GM23248 (cell line): ENCODE measurements at places on chromosomes 11 and 22. TPM values are rescaled to one million over a fixed set of nuclear protein-coding genes. Genes with fewer than 3 reads are reported as not detected.

Gene RCOR2
- 0.89 and 1.8 TPM in 2 replicates for total RNA-seq

Gene CATSPERZ
- not detected in 2 replicates for total RNA-seq

Gene BAIAP2L2
- 12.6 and 24.3 TPM in 2 replicates for total RNA-seq

Gene CDC42EP2
- 32.1 and 32.6 TPM in 2 replicates for total RNA-seq

Gene TMEM191C
- total RNA-seq: 0.32 TPM in 1 of 2 replicates, not detected in the other

Gene TPH1
- not detected in 2 replicates for total RNA-seq

Gene ROBO4
- total RNA-seq: 0.51 and 1.3 TPM in 2 replicates

Gene OR8A1
- not detected in 2 replicates for total RNA-seq

Gene B4GALNT4
- total RNA-seq: 16.5 and 24.7 TPM in 2 replicates

Gene WNT11
- total RNA-seq: 0.63 TPM in 1 of 2 replicates, not detected in the other

Gene SAA2
- total RNA-seq: not detected in 2 replicates

GRCh38 chr11:35088226-35088625 lies 50.7 kb upstream of the CD44 start:
- no peak overlapping the region; the same call in 1 of the 2 replicates for H3K27ac ChIP-seq
- peak; percentile 20 for DNase-seq
- no peaks in the 10 kb centered on the region for H3K36me3 ChIP-seq
- H3K27me3 ChIP-seq: no peaks in the 10 kb centered on the region
- H3K4me3 ChIP-seq: no peak overlapping the region
- H3K4me1 ChIP-seq: peaks cover 25% of the 10 kb centered on the region

DNA sequence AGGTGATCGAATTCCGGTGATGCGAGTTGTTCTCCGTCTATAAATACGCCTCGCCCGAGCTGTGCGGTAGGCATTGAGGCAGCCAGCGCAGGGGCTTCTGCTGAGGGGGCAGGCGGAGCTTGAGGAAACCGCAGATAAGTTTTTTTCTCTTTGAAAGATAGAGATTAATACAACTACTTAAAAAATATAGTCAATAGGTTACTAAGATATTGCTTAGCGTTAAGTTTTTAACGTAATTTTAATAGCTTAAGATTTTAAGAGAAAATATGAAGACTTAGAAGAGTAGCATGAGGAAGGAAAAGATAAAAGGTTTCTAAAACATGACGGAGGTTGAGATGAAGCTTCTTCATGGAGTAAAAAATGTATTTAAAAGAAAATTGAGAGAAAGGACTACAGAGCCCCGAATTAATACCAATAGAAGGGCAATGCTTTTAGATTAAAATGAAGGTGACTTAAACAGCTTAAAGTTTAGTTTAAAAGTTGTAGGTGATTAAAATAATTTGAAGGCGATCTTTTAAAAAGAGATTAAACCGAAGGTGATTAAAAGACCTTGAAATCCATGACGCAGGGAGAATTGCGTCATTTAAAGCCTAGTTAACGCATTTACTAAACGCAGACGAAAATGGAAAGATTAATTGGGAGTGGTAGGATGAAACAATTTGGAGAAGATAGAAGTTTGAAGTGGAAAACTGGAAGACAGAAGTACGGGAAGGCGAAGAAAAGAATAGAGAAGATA lies at the start of gene MALAT1:
TSS of gene MALAT1 (plus strand) at position 69 of the 736 bp plus-strand sequence.
- H3K4me3 ChIP-seq: peak within 1 kb of the TSS; percentile 98
- peak; percentile 97 for DNase-seq
- H3K36me3 ChIP-seq: peaks cover 51% of the 10 kb centered on the region

- H3K27ac ChIP-seq: no peak overlapping the region
- H3K36me3 ChIP-seq: no peaks in the 10 kb centered on the region
- no peak overlapping the region for H3K4me3 ChIP-seq
- no peaks in the 10 kb centered on the region for H3K27me3 ChIP-seq
Observed at GRCh38 chr11:62980133-62980760, 4.5 kb downstream of the SLC22A6 start.

GRCh38 chr11:31110830-31111229 lies 258.7 kb downstream of the DCDC1 start:
- no peak overlapping the region for H3K27ac ChIP-seq
- no peaks in the 10 kb centered on the region for H3K4me1 ChIP-seq
- DNase-seq: no peak
- no peak overlapping the region for H3K4me3 ChIP-seq
- no peaks in the 10 kb centered on the region for H3K36me3 ChIP-seq
- H3K27me3 ChIP-seq: no peaks in the 10 kb centered on the region

- no peaks in the 10 kb centered on the region for H3K4me1 ChIP-seq
- no peak for DNase-seq
- no peak overlapping the region for H3K4me3 ChIP-seq
- H3K36me3 ChIP-seq: no peaks in the 10 kb centered on the region
Observed at GRCh38 chr11:101043940-101044339, 85.7 kb downstream of the PGR start.

DNA sequence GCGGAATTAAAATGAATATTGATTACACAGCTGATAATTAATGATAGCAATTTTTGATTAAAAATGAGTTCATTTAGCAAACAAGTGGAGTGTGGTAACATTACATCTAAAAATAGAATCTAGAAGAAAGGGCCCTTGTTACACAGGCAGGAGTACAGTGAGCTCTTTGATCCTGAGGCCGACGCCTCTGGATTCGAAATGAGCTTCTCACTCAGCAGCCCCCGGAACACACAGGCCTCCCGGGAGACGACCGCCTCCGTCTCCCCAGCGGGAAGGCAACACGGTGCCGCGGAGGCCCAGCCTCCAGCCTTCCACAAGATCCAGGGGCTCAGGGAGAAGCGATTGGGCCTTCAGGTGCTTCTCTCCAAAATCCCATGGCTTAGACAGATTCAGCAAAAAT lies 379.1 kb downstream of the BRD1 start:
- no peaks in the 10 kb centered on the region for H3K4me1 ChIP-seq
- DNase-seq: no peak
- H3K36me3 ChIP-seq: no peaks in the 10 kb centered on the region

- H3K27ac ChIP-seq: no peak overlapping the region
- H3K27me3 ChIP-seq: 0 out of 2 replicates have a peak, but pooled peaks cover 3% of the 10 kb centered on the region
- no peak for DNase-seq
- no peaks in the 10 kb centered on the region for H3K36me3 ChIP-seq
- H3K4me1 ChIP-seq: no peaks in the 10 kb centered on the region
- no peak overlapping the region for H3K4me3 ChIP-seq
Observed at GRCh38 chr11:114820621-114821020, 142.3 kb downstream of the NXPE2 start.

DNA sequence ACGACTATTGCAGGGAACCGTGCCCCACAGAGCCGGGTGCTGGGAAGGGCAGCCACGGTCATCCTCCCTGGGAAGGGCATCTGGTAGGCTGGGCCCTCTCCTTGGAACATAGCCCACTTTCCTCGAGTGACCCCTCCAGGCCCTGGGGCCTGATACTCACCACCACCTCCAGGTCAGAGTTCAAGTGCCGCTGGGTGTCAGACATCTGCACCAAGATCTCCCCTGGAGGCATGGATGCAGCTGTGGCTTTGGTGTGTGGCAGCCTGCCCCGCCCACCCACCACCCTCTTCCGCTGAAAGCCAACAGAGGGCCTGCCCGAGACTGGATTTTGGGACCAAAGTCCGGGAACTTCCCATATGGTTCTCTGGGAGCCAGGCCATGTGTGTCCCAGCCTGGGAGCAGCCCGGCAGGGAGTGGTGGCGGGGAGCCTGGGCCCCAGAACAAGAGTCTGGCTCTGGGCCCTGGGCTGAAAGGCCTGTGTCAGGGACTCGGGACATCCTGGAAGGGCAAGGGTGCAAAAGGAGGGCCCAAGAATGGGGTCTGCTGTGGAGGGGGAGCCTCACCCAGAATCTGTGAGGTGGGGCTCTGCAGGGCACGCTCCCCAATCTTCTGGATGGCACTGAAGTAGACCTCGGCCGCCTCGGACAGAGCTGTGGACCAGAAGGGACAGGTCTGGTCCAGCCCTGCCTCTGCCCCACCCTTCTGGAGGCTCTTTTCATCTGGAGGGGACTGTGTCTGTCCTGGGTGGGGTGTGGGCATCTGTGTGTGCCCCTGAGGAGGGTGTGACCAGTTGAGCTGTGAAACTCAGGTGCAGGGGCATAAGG lies 2.6 kb downstream of the BAIAP2L2 start:
- H3K27me3 ChIP-seq: no peaks in the 10 kb centered on the region
- DNase-seq: peak; percentile 30
- no peak overlapping the region for H3K4me3 ChIP-seq

DNA sequence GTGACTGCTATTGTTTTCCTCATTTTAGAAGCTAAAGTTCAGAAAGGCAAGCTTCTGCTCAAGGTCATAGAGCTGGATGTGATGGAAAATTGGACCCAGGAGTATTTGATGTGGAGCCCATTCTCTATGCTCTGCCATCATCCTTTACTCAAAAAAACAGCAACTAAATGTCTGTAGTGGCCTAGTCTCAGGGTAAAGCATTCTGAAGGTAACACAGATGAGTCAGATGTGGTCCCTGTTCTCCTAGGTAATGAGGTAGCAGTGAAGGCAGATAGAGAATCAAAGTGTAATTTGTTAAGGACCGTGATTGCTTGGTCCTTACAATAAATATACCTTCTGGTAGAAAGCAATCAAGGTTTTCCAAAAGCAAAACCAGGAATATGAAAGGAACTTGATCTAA lies 84.4 kb upstream of the SPON1 start:
- no peak for DNase-seq
- no peaks in the 10 kb centered on the region; the same call in 1 of the 2 replicates for H3K27me3 ChIP-seq
- H3K4me1 ChIP-seq: no peaks in the 10 kb centered on the region

DNA sequence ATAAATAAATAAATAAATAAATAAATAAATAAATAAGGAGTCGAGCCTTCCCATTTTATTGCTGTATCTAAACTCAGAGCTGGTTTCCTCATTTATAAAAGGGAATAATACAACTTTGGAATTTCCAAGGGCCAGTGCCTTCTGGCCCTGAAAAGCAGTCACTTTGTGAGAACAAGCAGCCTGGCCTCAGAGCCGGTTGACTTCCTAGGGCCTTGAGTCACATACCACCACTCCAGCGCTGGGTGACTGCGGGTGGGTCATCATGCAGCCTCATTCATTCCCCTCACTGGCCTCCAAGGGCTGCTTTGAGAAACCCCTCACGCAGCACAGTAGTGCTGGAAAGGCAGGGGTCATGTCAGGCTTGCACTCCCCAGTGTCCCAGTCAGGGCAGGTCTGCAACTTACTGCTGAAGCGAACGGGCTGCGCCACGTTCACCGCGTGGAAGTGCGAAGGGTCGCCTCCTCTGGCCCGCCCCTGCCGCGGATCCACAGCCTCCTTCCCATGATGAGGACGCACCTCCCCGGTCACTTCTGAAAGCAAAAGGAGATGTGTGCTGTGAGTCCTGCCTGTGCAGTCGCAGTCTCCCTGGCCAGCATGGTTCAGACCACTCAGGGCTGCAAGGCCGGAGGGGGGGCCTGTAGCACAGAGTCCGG lies 54.4 kb downstream of the DGCR2 start:
- H3K4me3 ChIP-seq: no peak overlapping the region
- H3K36me3 ChIP-seq: no peaks in the 10 kb centered on the region
- no peaks in the 10 kb centered on the region for H3K27me3 ChIP-seq
- no peak overlapping the region for H3K27ac ChIP-seq

DNA sequence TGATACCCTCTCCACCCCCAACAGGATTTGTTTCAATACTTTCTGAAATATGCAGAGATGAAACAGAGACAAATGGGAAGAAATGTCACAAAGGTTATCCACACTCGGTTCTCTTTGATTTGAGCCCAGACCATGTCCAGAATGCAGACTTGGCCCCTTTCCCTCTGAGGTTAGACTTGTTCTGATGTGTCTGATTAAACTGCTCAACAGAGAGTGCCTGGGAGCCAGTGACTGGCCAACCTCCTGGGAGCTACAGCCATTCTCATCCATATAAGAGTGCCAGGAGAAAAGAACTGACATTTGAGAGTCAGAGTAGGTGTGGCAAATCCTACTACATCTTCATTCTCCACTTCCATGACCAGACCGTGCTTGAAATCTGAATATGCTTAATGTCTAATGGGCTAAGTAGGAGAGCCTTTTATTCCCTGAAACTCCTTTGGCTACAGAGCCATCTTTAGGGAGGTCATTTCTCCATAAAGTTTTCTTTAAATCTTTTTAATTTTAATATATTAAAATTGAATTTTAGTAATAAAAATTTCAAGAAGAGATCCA lies 201.4 kb downstream of the BLID start:
- no peaks in the 10 kb centered on the region for H3K36me3 ChIP-seq
- H3K4me1 ChIP-seq: peaks cover 15% of the 10 kb centered on the region
- DNase-seq: no peak
- no peak overlapping the region for H3K4me3 ChIP-seq

- no peak for DNase-seq
- H3K36me3 ChIP-seq: no peaks in the 10 kb centered on the region
- peaks cover 38% of the 10 kb centered on the region for H3K27me3 ChIP-seq
- H3K4me3 ChIP-seq: peak overlapping the region; percentile 51; the same call in 1 of the 2 replicates
Observed at GRCh38 chr22:39242595-39243438, 2.0 kb downstream of the PDGFB start.

- no peak overlapping the region for H3K4me3 ChIP-seq
- H3K4me1 ChIP-seq: no peaks in the 10 kb centered on the region
- H3K27me3 ChIP-seq: no peaks in the 10 kb centered on the region
- DNase-seq: no peak
- H3K27ac ChIP-seq: no peak overlapping the region
- no peaks in the 10 kb centered on the region for H3K36me3 ChIP-seq
Observed at GRCh38 chr22:33272871-33273270, 214.7 kb upstream of the SYN3 start.

GRCh38 chr22:35154937-35155387 lies 89.0 kb downstream of the ISX start:
- no peak overlapping the region for H3K27ac ChIP-seq
- H3K36me3 ChIP-seq: no peaks in the 10 kb centered on the region
- DNase-seq: peak; percentile 70
- H3K4me3 ChIP-seq: no peak overlapping the region

GRCh38 chr11:72589802-72590761 lies 84.1 kb downstream of the PDE2A start:
- H3K27ac ChIP-seq: no peak overlapping the region
- peak overlapping the region; percentile 16; the same call in 1 of the 2 replicates for H3K4me3 ChIP-seq
- H3K4me1 ChIP-seq: no peaks in the 10 kb centered on the region
- peaks cover 80% of the 10 kb centered on the region for H3K27me3 ChIP-seq
- peak; percentile 44 for DNase-seq
- H3K36me3 ChIP-seq: no peaks in the 10 kb centered on the region

- H3K4me3 ChIP-seq: no peak overlapping the region
- no peaks in the 10 kb centered on the region for H3K27me3 ChIP-seq
- H3K27ac ChIP-seq: no peak overlapping the region
- no peaks in the 10 kb centered on the region for H3K36me3 ChIP-seq
- peaks cover 15% of the 10 kb centered on the region for H3K4me1 ChIP-seq
- DNase-seq: no peak
Observed at GRCh38 chr11:76622493-76623094, 48.0 kb downstream of the LRRC32 start.

DNA sequence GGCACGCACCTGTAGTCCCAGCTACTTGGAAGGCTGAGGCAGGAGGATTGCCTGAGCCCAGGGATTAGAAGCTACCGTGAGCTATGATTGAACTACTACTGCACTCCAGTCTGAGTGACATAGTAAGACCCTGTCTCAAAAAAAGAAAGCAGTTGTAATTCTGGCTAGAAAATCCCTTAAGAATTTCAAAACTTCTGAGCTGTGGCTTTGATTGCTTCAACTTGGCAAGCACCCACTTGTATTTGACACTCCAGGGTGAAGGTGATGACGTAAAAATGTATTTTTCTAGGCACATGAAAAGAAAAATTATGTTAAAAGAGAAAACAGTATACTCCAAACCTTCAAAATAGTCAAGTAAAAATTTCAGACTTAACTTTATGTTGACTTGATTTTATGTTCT lies 23.6 kb upstream of the ALKBH3 start:
- H3K36me3 ChIP-seq: peaks cover 10% of the 10 kb centered on the region
- no peaks in the 10 kb centered on the region for H3K27me3 ChIP-seq
- DNase-seq: no peak
